Activated T-cell treated with anti-CD3 and anti-CD28 coated beads for 1 hour (primary cell): ENCODE measurements at places on chromosomes 7 and 10.

DNA sequence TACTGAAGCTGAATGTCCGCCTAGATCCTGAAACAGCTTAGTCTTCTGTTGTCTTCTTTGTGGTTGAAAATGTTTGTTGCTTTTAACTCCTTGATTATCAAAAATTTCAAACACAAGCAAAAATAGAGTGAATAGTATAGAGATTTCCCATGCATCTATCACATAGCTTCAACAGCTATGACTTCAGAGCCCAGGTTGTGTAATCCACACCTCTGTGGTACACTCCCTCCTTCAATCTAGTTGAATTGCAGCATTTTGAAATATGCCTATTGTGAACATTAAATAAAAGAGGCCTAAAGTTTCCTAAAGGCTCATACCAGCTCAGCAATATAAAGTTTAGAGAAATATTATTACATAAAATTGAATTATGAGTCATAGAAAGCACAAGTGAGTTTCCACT is 204.7 kb upstream of the HDAC9 start:
- DNase-seq, result no peak

DNA sequence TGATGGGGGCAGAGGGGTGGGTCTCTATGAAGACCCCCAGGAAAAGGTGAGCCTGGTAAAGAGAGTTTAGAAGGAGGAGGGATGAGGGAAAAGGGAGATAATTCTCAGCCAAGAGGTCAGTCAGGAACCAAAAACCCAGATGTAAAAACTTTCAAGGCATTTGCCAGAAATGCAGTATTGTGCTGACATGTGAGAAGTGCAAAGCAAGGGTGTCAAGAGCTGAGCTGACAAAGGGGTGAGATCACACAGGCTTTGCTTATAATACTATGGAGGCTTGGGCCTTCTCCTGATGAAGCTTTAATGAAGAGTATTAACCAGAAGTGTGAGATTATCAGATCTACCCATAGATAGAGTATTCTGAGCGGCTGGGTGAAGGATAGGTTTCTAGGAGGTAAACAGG is 22.3 kb upstream of the IFRD1 start:
- DNase-seq, result no peak

GRCh38 chr7:49396229-49396628 is 377.2 kb upstream of the VWC2 start:
- DNase-seq, result no peak

DNA sequence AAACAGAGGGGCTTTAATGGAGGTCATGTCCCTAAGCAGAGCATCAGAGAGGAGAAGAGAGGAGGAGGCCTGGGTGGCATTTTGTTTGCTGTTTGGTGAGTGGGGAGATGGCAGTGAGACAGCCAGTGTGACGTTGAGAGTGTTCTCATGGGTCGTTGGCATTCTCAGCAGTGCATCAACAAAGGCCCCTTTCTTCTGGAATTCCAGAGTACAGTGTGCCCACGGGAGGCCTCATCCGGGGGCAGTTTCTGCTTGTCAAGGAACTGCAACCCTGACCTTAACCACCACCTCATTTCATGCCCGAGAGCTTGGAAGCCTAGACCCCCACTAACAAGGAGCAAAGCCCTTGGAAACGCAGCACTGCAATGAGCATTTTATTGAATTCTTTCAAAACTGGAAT is 92.9 kb downstream of the CELF2 start:
- no peak for DNase-seq

DNA sequence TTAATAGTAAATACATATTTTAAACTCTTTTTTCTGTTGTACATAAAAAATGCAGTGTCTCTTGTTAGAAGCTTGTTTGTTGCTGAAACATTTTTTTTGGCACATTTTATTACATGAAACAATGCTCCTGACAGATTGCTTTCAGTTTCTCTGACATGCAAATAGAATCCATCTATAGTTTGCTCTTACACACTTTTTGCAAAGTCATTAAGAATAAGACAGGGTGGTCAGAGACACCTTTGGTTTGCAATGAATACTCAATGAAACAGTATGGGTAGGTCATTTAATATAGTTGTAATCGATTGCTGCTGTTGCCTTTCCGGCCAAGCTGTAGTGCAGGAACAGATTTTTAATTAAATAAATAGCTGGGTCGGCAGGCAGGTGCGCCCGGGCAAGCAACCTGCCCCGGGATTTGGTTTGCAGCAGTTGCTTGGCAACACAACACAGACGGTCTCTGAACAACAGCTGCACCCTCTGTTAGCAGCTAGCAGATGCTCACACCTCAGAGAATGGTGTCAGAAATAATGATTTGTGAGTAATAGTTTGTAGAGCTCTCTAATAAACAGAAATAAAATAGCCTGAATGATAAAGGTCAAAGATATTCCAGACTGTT is 115.7 kb upstream of the CACNA2D1 start:
- DNase-seq, result no peak

DNA sequence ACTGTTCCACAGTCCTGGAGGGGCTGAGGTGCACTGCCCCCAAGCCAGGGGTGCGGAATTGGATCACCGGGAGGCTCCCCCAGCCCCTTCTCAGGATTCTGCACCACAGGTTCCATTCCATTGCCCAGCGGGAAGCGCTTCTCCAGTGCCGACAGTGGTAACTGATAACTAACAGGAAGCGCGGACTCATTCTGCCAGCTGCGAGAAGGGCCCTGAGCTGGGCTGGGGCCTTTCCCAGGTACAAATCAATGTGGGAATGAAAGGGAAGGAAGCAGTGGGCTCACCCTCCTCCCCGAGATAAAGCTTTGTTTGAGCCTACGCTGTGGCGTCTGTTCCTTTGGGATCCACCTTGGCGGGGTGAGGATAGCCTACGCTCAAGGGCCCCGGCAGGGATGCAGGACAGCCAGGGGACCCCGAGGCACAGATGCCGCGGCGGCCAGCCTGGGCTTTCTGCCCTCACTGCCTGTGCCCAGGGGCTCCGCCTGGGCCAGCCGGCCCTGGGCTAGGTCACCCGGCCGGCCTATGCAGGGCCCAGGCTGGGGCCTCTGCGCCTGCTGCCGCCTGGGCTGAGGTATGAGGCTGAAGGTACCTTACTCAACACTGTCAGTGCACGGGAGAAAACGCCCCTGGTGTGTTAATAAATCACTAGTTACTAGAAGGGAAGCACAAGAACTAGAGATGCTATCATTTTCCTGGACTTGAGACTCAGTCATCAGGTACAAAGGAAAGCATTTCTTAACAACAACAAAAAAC is 39.4 kb downstream of the EN2 start:
- no peak for DNase-seq

GRCh38 chr7:54825368-54825767 is 66.4 kb upstream of the SEC61G start:
- no peak for DNase-seq

DNA sequence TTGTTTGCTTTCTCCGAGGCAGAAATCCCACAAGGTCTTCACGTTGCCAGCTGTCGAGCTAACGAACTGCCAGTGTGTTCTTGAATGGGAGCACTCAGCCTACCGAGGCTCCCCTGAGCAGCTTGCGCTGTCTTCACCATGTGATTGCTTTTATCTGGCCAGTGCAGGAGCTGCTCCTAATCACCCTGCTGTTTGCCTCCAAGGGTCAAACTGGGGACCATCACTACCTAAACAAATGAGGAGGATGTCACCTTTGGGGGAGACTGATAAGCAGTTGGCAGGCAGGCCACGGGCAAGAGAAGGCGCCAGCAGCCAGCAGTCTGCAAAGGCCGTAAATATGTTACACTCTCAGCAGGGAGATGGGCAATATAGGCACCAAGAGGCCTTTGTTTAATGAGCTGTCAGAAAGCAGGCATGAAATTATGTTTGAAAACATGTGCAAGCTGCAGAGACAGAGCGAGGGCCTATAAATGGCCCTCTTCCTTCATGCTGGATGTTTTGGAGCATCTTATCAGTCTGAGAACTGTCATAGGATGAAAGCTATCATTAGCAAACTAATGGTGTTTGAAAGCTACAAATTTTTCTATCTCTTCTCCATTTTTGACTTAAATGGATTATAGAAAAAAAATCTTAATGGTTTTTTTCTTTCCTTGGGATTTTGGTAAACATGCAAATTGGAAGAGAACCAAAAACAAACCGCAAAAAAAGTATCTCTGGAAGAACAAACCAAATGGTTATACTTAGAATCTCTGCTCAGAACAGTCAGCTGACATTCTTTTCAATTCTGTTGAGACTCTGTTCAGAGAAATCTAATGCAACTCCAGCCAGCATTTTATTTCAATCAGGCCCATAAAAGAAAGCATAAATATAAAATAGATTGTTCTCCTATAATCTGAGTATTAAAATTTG is 267.3 kb upstream of the NPVF start:
- no peak for DNase-seq

GRCh38 chr7:29639886-29640595 is 76.4 kb downstream of the PRR15 start:
- DNase-seq, result no peak

GRCh38 chr10:260819-261429 is 125.7 kb downstream of the ZMYND11 start:
- DNase-seq, result no peak

DNA sequence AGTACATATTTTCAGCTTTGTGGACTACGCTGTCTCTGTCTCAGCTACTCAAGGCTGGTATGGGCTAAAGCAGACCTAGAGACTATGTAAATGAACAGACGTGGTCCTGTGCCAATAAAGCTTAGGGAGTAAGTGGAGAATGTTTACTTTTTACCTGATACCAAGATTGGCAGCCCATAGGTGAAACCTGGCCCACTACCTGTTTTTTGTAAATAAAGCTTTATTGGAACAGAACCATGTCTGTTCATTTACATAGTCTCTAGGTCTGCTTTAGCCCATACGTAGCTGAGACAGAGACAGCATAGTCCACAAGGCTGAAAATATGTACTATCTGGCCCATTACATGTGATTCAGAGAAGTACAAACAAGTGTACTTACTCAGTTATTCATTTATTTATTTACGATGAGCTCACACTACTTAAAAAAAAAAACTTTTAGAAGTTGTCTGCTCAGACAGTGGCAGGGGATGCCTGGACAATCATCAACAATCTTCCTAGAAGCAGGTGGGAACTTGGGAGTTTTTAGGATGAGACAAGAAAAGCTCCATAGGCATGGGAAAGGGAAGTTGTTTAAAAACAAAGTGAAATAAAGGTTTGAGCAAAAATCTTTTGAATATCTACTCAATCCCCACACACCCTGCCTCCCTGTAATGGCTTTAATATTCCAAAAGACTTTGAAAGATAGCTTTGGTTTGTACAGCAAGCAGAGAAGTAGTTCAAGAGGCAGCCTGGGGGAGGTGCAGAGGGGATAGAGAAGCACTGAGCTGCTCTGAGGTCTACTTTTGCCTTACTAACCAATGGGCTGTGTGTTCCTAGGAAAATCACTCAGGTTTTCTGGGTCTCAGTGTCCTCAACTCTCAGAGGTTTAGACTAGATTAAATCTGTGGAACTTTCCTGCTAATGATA is 114.4 kb upstream of the AFAP1L2 start:
- DNase-seq, result no peak

GRCh38 chr10:77301305-77301730 is 336.3 kb downstream of the KCNMA1 start:
- no peak for DNase-seq

DNA sequence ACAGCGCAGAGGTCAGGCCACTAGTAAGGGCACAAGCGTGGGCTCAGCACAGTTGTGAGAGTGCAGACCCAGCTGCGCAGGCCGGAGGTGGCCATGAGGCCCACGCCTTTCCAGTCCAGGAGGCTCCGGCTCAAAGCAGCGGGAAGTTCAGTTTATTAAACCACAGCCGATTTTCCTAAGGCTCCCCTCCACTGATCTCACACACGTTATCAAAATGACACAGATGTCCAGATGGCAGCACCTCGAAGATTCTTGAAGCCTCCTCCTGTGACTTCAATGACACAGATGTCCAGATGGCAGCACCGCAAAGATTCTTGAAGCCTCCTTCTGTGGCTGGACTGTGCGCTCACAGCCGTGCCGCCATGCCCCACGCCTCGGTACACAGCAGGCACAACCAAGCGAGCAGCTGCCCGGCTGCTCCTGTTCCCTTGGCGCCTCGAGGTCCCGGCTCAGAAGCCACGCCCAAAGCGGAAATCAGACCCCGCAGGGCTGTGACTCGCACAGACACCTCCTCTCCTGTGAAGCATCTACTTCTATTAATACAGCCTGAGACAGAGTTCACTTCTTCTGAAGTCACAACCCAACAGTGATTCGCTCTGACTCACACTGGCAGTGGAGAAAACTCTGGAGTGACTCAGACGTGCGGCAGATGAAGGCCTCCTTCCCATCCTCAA is 122.7 kb downstream of the MAD1L1 start:
- DNase-seq, result no peak

GRCh38 chr7:72674394-72674793 is 153.6 kb downstream of the TYW1B start:
- DNase-seq, result no peak

DNA sequence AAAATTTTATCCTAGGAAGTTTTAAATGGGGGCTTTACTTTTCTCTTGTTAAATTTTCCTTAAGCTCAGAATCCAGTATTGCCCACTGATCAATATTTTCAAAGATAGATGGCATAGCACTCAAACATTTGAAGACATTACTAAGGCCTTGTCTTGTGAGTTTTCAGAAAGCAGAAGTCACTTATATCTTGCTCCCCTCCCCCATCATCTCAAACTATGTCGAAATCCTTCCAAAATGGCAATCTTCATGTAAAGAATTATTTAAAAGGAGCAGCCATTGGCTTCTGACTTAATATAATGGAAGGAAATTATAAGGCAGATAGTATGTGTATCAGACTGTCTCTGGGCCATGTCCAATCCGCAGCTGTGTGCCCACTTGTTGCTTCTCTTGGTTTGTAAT is 553.5 kb upstream of the C7orf33 start:
- DNase-seq, result no peak

DNA sequence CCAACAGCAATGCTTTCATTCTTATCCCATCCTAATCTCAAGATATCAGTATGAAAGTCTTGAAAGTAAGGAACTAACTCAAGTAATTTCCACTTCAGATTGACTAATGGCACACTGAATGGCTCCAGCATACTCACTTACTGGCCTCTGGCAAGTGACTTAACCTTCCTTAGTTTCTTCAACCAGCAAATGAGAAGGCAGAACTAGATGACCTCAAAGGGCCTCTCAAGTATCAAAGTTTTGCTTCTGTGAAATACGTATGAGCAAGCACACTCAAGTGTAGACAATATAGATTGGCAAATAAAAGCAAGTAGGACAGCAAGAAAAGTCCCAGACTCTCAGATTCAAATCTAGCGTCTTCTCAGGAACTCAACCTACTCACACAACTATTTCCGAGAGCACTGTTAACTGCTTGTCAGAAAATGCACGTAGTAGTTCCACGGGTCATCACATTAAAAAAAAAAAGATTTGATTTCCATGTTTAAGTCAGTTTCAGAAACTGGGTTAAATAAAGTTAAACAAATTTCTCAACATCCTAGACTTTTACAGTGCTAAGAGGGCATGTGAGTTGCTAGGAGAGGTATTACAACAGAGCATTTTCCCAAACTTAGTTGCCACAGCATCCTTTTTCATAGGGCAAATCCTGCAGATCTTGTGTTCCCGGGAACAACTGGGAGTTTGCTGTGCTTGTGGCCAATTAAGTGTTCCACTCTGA is 276.9 kb upstream of the KLF14 start:
- no peak for DNase-seq

- DNase-seq, result no peak
These were observed 14.9 kb downstream of the PFKFB3 start for GRCh38 chr10:6217611-6218010.

- no peak for DNase-seq
These were observed 71.8 kb upstream of the VWDE start for GRCh38 chr7:12475362-12476063.
